Dermis blood vessel endothelial cell (primary cell): ENCODE measurements at places on chromosomes 4 and X. TPM values are rescaled to one million over a fixed set of nuclear protein-coding genes. Genes with fewer than 3 reads are reported as not detected.

Gene SLC49A3
- total RNA-seq = 9.9 and 10.6 TPM in 2 replicates

DNA sequence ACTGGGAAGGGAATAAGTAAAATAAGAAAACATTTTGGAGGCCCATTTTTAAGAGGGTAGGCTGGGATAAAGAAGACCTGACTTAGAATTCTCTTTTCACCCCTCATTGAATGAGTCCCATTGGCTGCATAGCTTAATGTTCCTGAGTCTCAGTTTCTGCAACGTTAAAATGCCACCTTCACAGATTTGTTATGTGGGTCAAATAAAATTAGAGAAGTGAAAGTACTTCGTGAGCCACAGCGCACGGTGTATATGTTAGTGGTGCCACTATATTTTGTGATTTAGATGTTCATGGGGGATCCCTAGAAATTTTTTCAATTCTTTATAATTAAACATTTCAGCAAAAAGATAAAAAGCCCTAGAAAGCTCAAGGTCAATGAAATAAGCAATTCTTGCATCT, 109.2 kb upstream of the HS3ST1 start:
- no peak for DNase-seq

- peak; percentile 76 for DNase-seq
Measured at GRCh38 chrX:10755439-10756334, 135.3 kb upstream of the MID1 start.

GRCh38 chr4:101279377-101279871, 67.9 kb downstream of the PPP3CA start:
- peak; percentile 78 for DNase-seq

- no peak for DNase-seq
Measured at GRCh38 chrX:110114260-110114776, 111.4 kb downstream of the TMEM164 start.

Gene TLL1
- total RNA-seq = 32.7 and 41.0 TPM in 2 replicates

DNA sequence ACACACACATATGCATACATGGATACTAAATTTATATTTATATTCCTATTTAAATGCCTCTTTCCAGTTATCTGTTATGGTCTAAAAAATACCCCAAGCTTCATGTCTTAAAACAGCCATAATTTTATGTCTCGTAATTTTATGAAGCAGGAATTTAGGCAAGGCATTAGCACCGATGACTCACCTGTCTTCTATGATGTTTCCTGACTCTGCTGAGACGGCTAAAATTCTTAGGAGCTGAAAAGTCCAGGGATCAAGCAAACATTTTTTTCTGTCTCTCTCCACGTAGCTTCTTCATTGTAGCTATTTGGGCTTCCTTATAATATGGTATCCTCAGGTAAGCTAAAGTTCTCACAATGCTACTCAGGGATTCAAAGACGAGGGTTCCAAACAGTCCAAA, 930.3 kb downstream of the STIM2 start:
- no peak for DNase-seq

DNA sequence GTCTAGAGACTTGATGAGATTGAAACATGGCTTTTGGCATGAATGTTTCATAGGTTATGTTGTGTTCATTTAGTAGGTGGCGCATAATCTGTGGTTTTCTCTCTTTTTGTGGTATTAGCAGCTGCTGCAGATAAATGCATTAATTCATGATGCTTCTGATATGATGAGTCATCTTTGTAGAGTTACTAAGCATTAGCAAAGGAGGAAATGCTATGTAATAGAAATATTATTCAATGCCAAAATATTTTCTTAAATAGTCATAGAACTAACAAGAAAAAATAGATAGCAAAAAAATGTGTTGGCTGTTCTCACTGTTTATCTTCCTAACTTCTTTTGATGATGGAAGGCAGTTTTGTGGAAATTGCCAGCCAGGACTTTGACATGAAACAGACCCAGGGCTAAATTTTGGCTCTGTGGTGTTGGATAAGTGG, 3.6 kb downstream of the ZXDB start:
- peak; percentile 49 for DNase-seq
